ENCODE measurements at places on chromosomes 16 and 17. TPM values are rescaled to one million over a fixed set of nuclear protein-coding genes. Genes with fewer than 3 reads are reported as not detected.

The RAB40B gene
- 16.5 TPM for polyA plus RNA-seq

The HBQ1 gene
- 0.45 TPM for polyA plus RNA-seq

The PFAS gene
- 12.3 TPM for polyA plus RNA-seq

The GRB7 gene
- polyA plus RNA-seq = 9.9 TPM

The SLFN12L gene
- polyA plus RNA-seq = 0.05 TPM

The TSPOAP1 gene
- polyA plus RNA-seq = not detected

The NLE1 gene
- polyA plus RNA-seq = 23.2 TPM

The TM4SF5 gene
- not detected for polyA plus RNA-seq

The NEURL4 gene
- 14.2 TPM for polyA plus RNA-seq

The CDH1 gene
- 206 TPM for polyA plus RNA-seq
